ENCODE measurements at places on chromosomes 5 and 9.

DNA sequence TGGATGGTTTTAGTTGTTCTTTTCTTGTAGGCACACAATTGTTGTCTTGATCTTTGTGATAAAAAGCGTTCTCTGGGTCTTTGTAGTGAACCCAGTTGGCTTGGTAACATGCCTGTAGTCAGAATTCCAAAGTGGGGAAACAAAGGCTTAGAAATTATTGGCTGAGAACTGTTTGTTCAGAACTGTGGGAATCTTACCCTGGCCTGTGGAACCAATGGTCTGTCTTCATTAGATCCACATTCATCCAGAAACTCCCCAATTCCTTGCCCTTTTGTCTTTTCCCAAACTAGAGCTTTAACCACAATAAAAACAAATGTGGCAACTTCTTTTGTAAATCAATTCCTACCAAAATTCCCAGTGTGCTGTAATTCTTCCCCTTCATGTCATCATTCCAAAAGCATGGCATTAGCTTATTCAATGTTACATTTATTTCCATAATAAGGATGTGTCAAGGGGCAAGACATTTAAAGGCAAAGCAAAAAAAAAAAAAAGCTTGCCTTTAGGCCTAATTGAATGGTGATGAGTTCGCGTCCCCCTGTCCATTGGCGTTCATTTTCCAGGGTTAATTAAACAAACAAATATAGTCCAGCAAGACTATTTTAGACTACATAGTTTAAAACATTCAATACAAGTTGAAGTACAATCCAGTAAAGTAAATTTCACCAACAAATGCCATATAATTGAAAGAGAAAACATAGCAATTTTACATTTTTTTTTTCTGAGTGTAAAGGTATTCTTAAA lies 249.8 kb upstream of the ZNF608 start:
- DNase-seq = no peak

DNA sequence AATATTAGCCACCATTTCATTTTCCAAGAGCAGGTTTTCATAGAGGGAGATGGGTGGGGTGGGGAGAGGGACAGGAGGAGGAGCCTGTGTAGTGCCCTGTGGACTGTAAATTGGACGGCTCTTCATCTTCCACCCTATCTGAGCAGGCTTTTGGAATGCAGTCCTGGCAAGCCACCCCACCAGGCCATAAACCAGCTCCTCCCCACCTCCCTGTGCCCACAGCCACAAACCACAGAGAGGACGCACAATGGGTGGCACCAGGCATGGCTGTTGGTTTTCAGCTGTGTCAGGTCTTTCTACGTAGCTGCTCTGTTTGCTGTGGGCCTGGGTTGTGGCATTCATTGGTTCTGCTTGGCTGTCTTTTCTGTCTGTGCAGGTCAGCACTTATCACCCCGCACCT lies 58.0 kb downstream of the PLAC8L1 start:
- no peak for DNase-seq

- DNase-seq = no peak
These were observed 142.1 kb downstream of the PLK2 start for GRCh38 chr5:58317808-58318207.

DNA sequence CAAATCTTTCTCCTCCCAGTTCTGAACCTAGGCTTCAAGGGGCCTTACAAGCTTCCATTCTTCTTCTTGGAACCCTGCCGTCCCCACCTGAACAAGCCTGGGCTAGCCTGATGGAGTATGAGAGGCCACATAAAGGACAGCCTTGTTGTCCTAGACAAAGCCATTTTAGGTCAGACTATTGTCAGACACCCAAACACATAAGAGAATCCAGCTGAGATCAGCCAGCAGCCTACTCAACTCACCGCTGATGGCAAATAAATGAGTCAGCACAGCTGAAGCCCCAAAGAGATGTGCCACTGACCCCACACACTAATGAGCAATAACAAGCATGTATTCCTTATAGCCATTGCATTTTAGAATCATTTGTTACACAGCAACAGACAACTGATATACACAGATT lies 33.8 kb downstream of the SVEP1 start:
- DNase-seq = no peak

DNA sequence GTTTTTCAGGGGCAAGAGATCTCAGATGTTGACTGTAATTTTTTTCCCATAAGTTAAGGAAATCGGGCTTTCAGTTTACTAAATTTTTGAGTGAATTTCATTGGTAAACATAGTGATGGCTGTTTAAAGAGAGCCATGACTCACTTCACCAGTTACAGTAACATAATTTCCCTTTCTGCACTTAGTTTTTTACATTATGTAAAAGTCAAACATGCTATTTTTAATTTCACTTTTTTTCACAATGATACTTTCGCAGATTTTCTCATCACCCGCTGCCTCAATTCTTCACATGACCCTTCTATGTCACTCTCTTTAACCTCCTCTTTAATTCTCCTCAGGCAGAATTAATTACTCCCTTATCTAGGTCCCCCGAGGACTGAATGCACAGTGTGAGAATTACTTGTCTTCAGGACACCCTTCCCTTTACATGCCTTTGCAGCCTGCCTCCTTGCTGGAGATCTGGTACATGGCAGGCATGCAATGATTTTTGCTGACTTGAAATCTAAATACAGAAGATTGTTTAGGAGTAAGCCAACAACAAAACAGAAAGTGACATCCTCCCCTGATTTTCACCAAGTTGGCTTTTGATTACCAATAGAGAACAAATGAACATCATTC lies 217.5 kb upstream of the S1PR3 start:
- no peak for DNase-seq

- DNase-seq = no peak
These were observed 48.7 kb upstream of the C5orf47 start for GRCh38 chr5:173940269-173940668.

DNA sequence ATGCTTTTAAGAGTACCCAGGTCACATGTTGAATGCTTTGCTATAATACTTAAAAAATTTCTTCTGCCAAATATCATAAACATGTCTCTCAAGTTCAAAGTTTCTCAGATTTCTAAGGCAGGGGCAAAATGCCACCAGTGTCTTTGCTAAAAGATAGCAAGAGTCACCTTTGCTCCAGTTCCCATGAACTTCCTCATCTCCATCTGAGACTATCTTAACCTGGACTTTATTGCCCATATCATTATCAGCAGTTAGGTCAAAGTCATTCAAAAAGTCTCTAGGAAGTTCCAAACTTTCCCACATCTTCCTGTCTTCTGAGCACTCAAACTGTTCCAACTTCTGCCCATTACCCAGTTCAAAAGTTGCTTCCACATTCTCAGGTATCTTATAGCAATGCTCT lies 307.6 kb upstream of the TNC start:
- DNase-seq = no peak

- no peak for DNase-seq
These were observed 130.8 kb upstream of the IRX4 start for GRCh38 chr5:2013301-2014057.

All from cortex of kidney (tissue), 1 donor.